IPS-NIHi11 (cell line): ENCODE measurements at places on chromosomes 4 and X.

DNA sequence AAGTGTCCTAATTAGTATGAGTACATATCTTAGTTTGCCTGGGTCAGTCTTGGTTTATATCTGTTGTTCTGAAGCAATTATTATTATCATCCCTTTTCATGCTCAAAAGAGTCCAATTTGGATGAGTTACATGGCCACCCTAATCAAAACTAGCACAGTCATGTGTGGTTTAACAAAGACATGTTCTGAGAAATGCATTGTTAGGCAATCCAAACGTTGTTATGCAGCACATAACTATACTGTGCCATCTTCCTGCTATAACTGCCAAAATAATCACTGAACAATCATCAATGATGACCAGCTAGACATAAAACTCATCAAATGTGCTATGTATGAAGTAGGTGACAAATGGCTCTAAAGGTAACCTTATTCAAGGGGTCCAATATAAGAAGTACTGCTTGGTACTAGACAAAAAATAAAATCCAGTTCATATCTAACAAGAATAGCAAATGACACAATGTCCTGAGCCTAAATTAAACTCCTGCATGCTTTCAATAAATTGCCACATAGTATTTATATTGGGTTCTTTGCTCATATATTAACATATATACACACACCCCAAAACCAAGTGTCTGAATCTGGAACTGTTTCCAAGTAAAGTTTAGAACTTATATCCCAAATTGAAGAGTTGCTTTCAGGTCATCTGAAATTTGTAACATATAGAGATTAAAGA lies 41.9 kb downstream of the CNOT6L start:
- DNase-seq, result no peak

DNA sequence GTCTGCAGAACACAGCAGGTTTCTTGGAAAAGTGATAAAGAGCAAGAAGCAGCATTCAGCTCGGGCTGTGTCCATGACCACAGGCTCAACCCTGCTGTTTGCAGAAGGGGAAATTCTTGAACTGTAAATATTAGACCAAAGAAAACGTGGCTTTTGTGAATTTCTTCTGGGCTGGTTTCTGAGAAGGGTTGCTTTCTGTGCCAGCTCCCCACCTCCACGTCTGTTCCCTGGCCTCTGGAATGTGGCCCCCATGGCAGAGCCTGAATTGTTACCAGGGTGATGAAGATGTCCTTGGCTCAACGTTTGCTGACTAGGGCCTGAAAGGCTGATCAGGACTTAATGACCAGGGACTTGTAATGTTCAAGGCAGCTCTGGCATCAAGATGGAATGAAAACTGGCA lies 116.0 kb downstream of the CPEB2 start:
- DNase-seq, result no peak

DNA sequence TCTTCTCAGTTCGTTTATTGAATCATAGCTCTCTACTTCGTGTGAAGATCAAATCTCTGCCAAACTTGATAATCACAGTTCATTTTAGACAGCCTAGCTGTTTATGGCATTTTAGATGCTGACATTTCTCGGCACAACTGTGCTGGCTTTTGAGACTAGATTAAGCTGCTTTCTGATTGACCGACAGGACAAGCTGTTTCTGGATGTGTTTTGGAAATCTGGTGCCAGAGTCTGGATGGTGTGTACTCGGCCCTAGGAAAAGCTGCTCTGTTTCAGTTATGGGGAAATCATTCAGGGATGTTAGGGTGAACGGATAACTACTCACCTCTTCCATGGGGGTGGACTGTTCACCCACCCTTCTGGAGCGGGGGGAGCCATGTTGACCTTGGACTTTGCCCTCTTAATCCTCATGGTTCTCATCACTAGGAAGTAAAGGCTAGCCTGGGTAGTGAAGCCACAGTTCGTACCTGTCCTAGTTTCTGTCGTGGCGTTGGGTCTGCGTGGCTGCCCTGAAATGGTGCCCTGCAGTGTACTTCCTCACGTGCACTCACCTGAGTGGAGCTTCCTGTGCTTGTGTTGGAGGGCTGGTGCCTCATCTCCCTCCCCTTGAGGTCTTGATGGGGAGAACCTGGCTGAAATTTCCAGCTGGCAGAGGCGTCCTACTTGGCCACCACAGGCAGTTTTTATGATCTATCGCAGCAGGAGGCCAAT lies 13.7 kb upstream of the WDR1 start:
- DNase-seq, result no peak

DNA sequence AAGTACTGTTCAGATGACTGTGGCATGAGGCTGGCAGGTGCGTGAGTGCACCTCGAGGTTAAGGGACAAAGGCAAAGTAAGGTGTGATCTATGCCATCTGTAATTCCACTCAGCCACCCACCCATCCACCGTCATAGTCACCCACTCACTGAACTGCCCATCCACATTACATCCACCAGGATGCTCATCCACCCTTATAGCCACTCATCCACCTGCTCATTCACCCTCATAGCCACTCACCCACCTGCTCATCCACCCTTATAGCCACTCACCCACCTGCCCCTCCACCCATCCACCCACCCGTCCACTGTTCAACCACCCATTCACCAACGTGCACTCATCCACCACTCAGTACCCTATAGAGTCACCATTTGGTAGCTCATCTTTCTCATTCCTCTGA lies 64.1 kb upstream of the UXT start:
- DNase-seq, result no peak

DNA sequence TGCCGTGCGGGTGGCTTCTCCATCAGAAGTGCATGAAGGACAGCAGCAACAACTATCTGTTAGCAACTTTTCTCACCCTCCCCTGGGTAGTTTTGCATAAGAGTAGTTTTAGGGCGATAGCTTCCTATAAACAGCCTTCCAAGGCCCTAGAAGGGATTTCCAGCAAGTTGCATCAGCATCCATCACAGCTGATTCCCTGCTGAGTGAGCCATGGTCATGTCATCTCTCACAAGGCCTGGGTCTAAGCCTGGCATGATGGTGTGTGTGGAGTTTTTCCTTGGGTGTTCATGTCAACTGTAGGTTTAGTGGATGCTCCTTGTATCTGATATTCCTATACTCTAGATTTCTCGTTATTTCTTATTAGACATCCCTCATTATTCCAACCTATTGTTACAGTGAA lies 2324.7 kb upstream of the AGA start:
- no peak for DNase-seq

- no peak for DNase-seq
Observed at GRCh38 chr4:83114576-83114975, at the start of gene PLAC8. Gene PLAC8 (minus strand): TSS chr4:83114729. CDS start chr4:83107921, 6,808 bp downstream.

DNA sequence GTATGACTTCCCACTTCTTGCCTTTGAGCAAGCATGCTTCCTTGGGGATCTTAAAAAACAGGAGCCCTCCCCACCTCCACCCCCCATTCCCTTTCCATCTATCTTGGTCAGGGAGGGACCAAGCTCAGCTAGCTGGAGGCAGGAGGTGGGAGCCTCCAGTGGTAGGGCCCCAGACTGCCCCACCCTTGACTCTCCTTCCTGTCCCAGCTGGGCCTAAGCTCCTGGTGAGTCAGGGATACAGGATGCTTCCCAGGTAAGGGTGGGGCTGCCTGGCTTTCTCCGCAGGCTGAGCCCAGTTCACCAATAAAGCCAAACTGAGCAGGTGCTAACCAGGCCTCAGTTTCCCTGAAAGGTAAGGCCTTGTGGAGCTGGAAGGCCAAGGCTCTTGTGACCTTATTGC lies 15.2 kb downstream of the EFNB1 start:
- DNase-seq, result no peak

DNA sequence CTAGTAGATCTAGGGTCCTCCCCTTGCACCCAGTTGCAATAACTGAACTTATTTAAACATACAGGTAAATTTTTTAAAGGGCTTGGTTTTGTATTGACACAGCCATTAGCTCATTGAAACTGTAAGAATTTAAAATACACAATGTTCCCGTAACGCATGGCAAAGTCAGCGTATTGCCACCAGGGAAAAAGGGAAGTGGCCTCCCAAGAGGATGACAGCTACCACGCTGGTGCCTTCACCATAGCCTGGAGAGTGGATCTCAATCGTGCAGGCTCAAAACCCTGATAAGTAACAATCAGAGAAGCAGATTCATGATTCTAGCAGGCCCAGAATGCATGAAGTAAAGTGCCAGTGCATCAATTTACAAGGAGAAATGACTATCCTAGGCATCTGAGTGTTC lies 49.4 kb upstream of the RELL1 start:
- no peak for DNase-seq

DNA sequence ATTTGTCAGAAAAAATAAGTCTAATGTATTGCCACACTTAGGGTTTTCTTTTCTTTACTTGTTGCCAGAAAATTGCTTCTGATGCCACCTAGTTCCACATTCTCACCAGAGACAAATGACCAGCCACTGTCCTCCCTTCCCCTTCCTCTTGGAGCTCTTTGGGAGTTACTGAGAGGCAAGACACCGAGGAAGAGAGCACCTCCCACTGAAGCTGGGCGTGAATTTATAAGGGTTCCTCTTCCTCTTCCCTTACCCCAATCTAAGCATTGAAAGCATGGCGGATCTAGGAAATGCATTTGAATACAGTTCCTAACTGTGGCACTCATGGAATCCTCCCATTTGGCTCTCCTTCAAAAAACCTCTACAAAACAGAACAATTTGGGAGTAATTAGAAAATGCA lies 30.0 kb downstream of the ANXA3 start:
- DNase-seq, result no peak

DNA sequence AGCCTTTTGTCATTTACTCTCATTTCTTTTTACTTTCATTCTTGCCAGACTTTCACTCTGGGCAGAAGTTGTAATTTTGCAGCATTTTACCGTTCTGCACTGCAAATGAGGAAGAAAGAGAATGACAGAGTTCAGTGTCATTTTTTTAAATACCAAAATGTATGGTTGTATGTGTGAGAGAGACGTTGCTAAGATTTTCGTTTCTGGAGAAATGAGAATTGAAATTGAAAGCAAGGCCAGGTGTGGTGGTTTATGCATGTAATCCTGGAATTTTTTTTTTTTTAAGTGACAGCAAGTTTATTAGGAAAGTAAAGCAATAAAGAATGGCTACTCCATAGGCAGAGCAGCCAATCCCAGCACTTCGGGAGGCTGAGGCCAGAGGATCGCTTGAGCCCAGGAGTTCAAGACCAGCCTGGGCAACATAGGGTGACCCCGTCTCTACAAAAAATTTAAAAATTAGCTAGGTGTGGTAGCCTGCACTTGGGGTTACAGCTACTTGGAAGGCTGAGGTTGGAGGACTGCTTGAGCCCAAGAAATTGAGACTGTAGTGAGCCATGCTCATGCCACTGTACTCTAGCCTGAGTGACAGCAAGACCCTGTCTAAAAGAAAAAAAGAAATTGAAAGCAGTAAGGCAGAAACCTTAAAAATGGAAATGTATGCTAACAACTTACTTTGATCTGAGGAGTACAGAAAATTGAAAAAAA lies 12.9 kb downstream of the DCK start:
- no peak for DNase-seq

- DNase-seq, result peak; percentile 25
Observed at GRCh38 chr4:48275247-48275646, 5.6 kb upstream of the TEC start.
